ENCODE measurements at places on chromosomes 2 and 18.
A peak's percentile ranks its signal among the peaks of the same experiment; 100 is the strongest.

DNA sequence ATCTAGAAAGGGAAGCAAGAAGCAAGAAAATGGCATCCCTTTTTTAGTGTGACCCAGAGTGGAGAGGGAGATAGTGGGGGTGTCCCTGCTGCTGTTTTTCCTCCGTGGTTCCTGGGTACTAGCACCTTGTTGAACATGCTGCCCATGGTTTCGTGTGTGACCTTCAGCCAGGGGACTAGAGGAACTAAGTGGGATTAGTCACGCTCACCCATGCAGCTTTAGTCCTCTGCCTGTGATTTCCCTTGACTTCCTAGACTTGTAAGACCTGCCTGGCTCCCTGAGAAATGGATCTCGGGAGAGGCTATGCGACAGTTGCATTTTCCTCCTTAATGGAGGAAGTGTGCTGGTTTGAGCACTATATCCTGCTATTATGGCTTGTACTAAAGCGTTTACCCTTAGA is 471.4 kb downstream of the DCDC2C start:
- no peak for DNase-seq

GRCh38 chr18:11574545-11574944 is 34.9 kb upstream of the SLC35G4 start:
- DNase-seq: no peak

DNA sequence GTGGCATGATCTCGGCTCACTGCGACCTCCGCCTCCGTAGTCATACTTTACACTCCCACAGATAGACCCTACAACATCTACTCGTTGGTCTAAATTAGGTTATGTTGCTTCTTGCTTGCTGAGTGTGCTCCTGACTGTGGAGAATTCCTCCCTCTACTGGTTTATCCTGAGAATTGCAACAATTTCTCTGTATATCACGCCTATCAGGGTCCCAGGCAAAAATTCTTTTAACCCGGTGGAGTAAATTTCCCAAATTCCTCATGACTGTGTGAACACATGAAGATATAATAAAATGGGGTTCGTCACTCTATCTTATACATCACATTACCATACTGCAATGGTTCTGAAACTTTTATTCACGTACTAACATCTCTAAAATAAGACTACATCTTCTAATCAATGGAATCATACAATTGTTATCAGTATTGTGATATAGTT is 156.7 kb downstream of the EVA1A start:
- peak; percentile 51 for DNase-seq

- DNase-seq: no peak
Measured at GRCh38 chr18:24421831-24422230, 4.6 kb upstream of the IMPACT start.

DNA sequence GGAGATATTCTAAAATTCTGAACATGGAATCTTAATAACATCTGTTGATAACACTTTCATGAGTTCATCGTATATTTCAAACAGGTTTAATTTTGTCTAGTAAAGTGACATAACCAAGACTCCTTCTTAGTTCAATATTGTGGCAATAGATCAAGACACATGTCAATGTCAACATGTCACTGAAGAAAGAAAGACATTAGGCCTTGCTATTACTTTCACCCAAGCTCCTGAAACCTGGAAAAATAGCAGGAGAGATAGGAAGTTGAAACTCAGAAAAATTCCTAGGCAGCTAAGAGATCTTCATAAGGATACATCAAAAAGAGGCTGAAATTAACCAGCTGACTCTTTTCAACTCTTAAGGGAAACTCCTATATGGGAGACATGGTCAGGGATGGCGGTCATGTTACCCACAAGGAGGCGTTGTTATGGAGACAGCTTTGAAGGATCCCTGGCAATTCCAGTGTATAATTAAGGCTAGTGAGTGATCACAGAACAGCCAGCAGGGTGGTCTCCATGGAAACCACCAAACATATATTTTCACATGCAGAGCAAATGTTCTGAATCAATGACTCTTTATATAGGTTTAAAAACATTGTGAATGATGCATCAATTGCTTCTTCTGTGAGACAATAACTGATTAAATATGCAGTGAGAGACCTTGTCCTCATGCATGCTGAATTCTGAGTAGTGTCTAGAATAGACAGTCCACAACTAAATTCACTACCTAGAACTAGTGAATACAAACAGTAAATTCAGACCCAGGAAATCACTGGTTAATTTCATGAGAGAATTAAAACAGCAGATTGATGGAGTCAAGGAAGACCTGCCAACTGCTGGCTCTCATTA is 115.3 kb upstream of the RIOK3 start:
- DNase-seq: peak; percentile 13

GRCh38 chr2:183093857-183094657 is 15.5 kb downstream of the DUSP19 start:
- DNase-seq: no peak

DNA sequence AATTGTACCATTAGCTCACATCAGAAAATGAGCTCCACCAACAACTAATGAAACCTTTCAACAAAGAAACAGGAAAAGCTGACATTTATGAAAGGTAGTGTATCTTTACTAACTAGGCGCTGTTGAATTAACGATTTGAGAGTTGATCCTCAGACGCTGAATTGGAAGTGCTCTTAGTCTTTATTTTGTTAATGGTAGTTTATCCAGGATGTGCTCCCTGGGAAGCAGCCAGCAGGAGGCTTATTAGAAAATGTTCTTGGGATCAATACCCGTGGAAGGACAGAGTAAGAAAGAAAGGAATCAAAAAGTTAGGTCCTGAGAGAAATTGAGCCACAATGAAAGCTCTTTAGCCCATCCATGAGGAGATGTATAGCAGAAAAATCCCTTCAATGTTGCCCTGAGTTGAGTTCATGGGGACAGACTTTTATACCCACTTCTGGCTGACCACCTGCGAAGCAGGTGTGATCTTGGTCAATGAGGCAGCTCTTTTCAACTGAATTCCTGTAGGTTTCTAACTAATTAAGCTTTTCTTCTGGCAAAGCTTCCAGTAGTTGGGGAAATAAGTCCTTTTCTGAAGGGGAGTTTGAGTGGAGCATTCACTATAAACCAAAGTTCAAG is 492.6 kb upstream of the REG3G start:
- DNase-seq: no peak

GRCh38 chr2:85987266-85988174 is 98.7 kb upstream of the ST3GAL5 start:
- no peak for DNase-seq

DNA sequence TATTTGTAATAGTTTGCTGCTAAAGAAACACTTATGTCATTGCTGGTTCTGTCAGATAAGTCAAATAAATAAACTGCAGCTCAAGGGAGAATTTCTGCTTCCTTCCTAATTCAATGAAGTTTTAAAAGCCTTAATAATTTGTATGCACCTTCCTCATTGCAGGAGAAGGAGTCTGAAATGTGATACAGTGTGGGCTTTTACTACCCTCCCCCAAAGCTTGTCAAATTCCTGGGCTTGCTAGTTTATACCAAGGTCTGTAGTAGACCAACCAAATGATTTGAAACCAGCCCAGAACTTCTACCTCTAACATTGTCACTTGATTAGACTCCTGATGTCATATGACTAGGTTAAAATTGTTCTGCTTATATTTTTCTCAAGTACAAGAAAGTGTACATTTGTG is 131.8 kb downstream of the DTNA start:
- DNase-seq: no peak

DNA sequence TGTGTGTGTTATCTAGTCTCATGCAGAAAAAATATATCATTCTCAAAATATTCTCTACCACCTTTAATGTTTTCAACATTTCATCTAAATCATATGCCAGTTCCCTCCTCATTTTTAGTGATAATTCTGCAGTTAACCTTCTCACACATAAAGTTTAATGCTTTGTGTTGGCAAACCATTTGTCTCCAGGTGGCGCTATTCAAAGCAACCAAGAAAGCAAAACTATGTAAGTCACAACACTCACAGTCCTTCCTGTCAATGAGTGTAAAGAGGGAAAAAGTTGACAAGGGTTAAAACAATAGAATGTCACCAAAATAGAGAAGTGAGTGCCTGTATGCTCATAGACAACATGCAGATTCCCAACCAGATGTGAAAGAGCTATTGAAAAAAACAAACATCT is 961.6 kb upstream of the LRRTM1 start:
- no peak for DNase-seq

GRCh38 chr18:55214534-55214933 is 255.3 kb upstream of the CCDC68 start:
- DNase-seq: no peak
